Stimulated activated CD4-positive, alpha-beta T cell treated with anti-CD3 and anti-CD28 coated beads, Interleukin-2, amount 100 ng/mL, for 24 hours (primary cell): ENCODE measurements at places on chromosomes 5 and 9.

DNA sequence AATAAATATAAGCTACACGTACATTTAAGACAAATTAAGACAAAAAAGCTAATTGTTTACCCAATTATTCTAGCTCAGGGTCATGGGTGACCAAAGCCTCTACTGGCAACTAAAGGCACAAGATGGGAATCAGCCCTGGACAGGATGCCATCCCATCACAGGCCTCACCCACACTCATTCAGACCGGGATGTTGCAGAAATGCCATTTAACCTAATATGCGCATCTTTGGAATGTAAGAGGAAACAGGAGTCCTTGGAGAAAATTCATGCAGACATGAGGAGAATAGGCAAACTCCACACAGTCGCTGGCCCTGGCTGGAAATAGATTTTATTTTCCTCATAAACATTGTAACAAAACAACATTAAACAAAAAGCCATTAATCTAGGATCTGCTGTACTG lies 2003.8 kb upstream of the CDH9 start:
- DNase-seq = no peak

DNA sequence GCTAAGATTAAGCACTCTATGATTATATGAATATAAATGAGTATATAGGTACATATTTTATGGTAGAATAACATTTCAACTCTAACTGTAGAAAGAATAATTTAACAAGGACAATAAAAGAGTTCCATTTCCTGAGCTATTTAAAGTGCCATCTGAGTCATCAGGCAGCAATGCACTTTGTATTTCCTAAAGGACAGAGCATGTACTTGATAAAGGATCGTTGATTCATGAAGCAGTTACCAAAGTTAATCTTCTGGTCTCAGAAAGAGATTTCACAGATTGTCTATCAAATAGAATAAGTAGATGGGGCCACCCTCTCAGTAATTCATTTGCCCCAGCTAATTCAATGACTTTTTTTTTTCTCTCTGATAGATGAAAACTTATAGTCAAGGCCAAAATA lies 747.8 kb downstream of the CDH18 start:
- no peak for DNase-seq

- no peak for DNase-seq
Observed at GRCh38 chr9:73640971-73641370, 489.3 kb downstream of the ANXA1 start.

DNA sequence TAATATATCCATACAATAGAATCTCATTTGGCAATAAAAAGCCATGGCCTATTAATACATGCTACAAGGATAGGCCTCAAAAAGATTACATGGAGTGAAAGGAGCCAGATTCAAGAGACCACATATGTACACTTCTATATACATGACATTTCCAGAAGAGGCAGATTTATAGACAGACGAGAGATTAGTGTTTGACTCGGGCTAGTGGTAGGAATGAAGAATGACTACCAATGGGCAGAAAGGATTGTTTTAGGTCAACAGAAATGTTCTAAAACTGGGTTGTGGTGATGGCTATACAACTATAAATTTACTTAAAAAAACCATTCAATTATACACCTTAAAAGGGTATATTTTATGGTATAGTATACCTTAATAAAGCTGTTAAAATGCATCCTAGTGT lies 41.9 kb downstream of the SETX start:
- DNase-seq = no peak

DNA sequence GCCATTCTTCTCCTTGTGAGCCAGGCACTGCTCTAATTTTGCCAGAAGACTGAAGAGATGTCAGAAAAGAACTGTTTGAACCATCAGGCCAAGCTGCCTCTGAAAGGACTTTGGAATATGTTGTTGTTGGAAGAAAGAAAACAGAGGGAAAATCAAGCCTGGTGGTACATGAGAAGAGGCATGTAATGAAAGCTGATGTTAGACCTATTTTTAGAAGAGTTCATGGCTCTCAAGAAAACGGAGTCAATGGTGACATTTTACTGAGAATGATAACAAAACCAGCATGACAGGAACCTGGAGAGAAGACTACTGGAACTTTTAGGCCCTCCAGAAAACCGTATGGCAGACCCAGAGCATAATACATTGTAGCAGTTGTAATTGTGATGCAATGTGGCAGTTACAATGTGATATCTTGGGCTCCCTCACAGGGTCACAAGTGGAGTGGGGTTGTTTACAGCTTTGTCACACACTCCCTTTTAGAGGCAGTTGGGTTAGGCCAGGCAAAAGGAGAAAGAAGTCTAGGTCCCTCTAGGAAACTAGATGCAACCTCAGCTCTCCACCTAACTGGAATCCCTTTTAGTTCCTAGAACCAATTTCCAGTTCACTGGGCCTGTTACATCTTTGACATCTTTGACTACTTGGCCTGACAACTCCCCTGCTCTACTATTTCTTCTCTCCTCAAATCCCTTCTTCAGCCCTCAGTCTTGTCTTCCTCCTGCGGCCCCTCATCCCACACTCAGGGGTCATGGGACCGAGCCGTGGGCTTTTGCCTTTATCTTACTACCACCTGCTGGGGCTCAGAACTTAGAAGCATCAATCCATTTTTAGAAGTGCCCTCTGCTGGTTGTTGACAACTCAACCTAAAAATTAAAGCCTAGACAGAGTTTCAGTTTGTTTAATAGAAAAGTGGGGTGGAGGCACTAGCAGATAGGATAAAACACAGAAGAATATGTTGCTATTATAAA lies 61.2 kb upstream of the JAK2 start:
- no peak for DNase-seq

DNA sequence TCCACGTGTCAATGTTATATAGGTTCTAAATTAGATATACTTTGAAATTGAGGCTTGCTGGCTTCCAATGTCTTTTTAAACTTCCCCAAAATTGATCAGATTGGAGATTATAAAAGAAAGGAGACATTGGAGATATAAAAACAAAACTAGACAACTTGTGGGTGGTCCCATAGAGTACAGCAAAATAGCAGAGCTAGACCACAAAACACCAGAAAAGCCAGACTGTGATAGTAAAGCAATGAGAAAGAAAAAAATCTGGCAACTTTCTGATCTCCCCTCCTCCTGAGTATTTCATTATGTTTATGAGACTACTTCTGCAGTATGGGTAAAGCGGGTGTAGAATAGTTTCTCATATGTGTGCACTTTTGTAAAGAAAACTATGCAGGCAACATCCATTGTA lies 713.8 kb upstream of the MEF2C start:
- DNase-seq = no peak

- DNase-seq = no peak
Observed at GRCh38 chr5:133863857-133864585, 104.4 kb downstream of the C5orf15 start.

DNA sequence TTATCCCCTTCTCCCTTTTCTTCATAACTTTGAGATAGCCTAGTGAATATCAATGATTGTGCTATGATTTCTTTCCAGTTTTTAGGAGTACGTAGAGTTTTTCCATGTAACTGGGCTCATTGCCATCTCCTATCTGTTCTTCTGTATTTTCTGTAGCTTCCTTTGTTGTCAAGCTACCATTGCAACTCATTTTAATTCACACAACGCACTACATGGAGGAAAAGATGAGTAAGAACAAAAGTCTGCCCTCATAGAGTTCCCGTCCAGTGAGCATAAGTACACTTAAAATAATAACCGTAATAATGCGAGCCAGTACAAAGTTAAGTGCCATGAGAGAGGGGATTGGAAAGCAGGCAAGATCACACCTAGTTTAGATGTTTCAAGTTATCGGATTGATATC lies 177.7 kb downstream of the PAM start:
- no peak for DNase-seq

GRCh38 chr9:114524247-114524681 lies 19.0 kb upstream of the WHRN start:
- DNase-seq = no peak

DNA sequence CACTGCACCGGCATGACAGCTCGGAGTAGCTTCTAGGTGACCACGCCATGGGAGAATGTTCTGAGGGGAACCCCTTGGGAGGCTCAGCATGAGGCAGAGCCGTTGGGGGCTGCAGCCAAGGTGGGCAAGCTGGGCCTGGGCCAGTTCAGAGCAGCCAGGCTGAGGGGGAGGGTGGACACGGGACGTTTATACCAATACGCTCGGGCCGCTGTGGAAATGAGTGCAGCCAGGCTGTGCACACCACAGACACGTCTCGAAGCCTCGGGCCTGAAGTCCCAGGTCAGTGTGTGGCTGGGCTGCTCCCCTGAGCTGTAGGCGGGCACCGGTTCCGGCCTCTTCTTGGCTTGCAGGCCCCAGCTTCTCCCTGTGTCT lies 28.9 kb upstream of the SLC12A7 start:
- no peak for DNase-seq

DNA sequence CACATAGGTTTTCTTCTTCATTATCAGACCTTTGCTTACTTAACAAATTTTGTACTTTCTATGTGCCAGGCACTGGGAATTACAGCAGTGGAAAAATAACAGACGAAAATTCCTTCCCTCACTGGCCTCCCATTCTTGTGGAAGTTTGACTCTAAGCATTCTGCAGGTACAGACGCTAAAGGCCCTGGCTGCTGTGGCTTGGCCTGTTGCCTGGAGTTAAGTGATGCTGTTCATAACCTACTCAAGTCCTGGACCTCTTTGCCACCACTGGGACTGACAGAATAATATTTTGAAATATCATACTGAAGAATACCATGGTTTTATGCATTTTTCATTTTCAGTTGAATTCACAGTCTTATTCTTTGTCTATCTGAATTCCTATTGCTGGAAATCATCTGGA lies 97.3 kb upstream of the SPATA31C2 start:
- DNase-seq = no peak

DNA sequence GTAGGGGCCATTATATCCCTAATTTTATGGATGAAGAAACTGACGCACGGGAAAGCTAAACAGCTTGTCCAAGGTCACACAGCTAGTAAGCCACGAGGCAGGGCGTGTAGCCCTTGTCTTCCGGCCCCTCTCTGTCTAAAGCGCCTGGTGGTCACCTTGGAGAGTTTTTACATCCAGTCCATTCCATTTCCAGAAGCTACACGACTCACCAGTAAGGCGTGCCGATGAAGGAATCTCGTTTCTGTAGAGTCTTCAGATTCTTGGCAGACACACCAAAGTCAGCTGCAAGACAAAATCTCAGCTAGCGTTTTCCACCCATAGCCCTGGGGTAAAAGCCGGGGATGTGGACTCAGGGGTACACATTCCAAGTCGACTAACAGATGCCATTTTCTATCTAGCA lies 80.5 kb downstream of the STK10 start:
- no peak for DNase-seq

DNA sequence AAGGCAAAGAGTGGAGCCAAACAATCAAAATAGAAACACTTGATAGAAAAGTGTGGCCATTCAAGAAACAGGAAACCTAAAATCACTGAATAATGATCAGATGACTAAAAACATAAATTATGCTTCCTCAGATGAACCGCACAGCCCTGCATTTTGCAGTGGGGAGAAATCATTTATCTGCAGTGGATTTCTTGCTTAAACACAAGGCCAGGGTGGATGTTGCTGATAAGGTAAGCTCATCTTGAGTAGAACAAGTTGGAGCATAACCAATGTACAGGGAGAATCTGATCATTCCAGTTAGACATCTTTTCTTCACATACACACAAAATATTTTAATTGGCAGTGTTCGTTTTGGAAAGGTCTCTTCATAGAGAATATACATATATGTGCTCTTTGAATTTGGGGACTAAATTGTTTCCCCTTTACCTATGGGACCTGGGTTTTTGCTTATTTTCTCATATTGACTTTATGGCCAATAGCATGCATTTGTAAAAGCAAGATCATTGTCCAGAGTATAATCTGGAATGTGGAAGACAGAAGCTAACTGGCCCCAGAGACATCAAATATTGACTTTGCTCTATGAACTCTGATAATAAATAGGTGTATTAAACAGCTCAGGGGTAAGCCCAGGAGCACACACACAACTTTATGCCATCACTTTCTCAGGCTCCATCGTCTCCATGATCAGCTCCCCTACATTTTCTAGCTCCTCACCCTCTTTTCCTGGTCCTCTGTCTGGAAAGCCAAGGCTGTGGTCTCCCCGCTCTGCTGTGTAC lies 9.1 kb downstream of the ANKDD1B start:
- no peak for DNase-seq

DNA sequence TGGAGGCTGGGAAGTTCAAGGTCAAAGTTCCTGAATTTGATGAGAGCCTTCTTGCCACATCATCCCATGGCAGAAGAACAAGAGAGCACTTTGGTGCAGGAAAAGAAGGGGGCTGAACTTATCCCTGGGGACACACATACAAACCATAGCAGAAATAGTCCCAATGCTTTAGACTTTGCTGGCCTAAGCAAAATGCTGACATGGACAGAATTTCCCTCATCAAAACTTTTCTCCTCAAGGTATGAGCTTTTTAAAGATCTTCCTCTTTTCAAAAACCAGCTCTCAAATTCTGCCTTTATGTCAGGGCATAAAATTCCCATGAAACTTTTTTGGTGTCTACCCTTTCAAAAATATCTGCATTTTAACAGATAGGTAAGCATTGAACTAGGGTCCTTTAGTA lies 341.8 kb upstream of the SMARCA2 start:
- DNase-seq = no peak

DNA sequence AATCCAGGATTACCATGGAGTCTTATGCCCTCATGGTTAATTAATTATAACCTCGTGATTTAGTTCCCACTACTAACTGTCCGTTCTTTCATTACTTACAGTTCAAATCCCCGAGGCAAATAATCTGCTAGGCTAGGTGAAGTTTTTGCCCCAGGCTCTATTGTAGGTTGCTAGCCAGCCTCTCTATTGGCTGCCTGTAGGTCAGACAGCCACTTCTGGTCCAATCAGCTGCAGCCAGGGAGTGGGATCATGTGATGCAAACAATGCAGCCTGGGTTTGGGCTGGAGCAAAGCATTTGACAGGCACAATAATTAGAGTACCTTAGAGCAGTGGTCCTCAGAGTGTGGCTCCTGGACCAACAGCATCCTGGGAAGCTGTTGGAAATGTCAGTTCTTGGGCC lies 17.7 kb downstream of the TMEM252 start:
- no peak for DNase-seq

- DNase-seq = no peak
Observed at GRCh38 chr5:169850409-169850808, 129.9 kb downstream of the INSYN2B start.
